ENCODE measurements at places on chromosomes 1 and 21.

GRCh38 chr1:67700220-67700619 lies 15.2 kb downstream of the GADD45A start:
- DNase-seq, result no peak

GRCh38 chr1:172638885-172639831 lies 19.7 kb upstream of the FASLG start:
- peak; percentile 58 for DNase-seq

- DNase-seq, result no peak
Measured at GRCh38 chr1:147726168-147726567, 34.2 kb downstream of the GJA5 start.

DNA sequence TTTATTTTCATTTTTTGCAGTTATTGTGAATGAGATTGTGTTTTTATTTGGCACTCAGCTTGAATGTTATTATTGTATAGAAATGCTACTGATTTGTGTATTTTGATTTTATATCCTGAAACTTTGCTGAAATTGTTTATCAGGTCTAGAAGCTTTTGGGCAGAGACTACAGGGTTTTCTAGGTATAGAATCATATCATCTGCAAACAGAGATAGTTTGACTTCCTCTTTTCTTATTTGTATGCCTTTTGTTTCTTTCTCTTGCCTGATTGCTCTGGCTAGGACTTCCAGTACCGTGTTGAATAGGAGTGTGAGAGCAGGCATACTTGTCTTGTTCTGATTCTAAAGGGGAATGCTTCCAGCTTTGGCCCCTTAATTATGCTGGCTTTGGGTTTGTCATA lies 27.3 kb downstream of the ZNF691 start:
- DNase-seq, result no peak

DNA sequence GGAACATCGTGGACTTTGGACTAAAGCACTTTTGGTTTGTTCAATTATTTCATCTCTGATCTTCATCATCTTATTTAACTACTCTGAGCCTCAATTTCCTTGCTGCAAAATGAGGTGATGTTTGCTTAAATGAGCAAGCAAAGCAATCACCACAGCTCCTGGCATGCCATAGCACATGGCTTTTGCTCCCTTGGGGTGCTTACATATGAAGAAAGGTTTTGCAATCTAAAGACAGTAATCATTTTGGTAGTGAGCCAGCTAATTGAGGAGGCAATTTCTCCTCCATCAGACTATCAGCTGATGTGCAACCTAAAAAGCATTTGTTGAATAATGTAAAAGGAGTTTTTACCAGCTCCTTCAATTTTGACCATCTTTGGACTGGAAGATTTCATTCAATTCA lies 68.8 kb upstream of the KCNJ15 start:
- no peak for DNase-seq

- no peak for DNase-seq
Measured at GRCh38 chr1:27563341-27563590, 40.7 kb downstream of the AHDC1 start.

DNA sequence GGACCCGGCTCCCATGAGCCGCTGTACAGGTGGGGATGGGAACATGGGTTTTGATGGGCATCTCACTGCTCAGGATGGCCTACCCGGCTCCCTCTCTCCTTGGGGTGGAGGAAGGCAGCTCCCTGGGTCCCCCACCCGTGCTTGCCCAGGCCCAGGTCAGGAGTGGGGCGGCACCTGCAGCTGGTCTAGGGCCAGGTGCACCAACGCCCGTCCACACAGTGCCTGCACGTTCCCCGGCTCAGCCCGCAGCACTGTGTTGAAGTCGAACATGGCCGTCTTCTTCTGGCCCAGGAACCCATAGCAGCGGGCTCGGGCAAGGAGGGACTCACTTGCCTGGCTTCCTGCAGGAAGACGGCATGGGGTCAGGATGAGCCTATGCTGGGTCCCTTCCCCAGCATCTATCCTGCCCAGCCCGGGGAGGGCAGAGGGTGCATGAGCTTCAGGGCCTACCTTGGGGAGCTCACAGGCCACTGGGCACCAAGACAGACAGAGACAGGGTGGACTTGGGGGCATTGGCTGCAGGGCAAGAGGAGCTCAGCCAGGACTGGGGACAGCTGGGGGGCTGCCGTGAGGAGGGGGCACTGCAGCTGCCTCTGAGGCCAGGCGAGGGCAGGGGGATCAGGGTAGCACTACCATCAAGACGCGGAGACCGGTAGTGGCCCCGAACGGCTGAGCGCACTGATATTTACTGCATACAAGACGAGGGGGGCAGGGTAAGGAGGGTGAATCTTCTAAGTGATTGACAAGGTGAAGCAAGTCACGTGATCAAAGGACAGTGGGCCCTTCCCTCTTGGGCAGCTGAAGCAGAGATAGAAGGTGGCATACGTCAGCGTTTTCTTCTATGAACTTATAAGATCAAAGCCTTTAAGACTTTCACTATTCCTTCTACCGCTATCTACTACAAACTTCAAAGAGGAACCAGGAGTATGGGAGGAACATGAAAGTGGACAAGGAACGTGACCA lies 17.8 kb downstream of the TTC34 start:
- DNase-seq, result no peak

DNA sequence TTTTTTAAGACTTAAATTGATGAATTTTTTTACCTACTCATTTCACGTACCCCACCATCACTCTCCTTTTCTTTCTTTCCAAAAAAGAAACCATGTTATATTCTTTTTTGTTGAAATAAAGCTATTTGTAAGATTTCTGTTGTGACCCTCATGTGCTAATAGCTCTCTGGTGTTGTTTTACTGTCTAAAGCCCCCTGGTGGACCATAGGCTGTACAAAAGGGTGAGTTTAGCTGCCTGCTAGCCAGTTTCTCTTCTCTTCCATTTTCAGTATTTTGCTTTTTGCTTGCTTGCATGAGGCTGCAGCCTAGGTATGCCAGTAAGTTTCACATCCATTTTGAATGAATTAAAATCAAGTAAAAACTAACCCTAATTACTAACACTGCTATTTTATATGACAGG lies 15.6 kb upstream of the VAMP3 start:
- no peak for DNase-seq

GRCh38 chr1:187270256-187270655 lies 441.5 kb downstream of the PLA2G4A start:
- no peak for DNase-seq

DNA sequence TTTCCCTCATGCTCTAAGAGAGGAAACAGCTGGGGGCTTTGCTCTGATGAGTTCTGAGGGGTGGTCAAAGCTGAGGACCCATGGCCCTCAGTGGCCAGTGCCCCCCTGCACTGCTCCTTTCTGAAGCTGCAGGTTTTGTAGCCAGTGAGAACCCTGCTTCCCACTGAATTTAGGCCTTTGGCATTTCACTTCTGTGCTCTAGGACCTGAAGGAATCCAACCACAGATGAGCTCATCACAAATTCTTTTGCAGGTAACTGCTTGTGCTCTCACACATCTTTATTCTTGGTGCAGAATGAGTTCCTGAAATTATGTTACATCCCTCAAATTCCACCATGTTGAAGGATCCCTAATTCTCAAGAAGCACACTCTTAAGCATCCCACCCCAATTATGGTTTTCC lies 248.7 kb upstream of the IRF2BP2 start:
- no peak for DNase-seq

- DNase-seq, result peak; percentile 62
Measured at GRCh38 chr1:12179111-12179519, 12.3 kb downstream of the TNFRSF1B start.

DNA sequence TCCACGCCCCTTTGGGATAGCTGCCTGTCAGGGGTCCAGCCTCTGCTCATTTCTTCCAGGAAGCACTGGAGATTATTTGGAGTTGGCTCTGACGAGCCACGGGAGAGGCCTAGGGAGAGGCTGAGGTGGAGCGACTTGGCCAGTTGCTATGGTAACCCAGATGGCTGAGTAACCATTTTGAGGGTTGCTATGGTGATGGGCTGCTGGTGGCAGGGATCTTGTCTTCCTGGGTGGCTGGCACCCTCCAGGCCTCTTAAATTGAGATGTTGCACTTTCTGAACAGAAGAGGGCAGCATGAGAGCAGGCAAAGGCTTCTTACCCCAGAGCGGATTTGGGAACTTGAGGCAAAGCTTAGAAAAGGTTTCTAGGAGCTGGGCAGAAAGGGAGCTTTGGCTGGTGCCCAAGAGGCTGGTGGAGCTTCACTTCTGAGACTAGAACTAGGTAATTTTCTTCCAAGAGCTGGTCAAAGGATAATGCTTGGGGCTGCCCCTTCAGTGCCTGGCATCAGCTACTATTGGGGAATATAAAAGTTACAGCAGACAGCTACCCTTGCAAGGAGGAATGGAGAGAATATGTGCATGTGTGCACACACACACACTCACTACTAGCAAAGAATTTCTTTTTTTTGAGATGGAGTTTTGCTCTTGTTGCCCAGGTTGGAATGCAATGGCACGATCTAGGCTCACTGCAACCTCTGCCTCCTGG lies 72.5 kb downstream of the NDUFS5 start:
- no peak for DNase-seq

DNA sequence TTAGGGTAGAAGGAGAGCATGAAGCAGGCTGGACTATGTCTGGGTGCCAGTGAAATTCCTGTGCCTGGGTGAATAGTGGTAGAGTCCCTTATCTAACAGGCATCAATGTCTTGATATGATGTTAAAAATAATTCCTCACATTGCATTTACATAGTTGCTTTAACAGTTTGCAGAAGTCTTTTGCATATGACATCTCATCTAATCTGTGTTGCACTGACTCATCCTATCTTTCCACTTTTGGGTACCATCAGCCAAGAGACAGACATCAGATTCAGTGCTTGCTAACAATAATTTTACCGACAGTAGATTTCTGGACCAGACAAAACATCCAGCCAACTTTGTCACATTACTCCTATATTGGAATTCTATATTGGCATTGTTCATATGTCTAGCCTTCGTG lies 92.5 kb downstream of the WDR64 start:
- DNase-seq, result no peak

DNA sequence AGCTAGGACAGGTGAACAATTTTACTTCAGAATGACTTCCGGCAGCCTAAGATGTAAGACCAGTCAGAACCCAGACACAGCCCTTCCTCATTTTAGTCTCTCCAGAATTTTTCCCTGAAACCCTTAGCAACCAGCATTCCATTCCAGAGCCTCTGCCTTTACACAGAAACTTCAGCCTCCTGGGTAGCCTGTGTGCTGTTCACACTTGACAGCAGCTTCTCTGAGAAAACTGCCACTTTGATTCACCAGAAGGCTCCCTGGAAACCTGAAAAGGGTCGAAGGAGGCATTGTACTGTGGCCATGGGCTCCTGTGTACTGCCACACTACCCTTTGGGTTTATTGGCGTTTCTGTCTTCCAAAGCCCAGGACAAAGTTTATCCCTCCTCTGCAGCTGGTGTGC lies 17.4 kb downstream of the HYI start:
- no peak for DNase-seq

- DNase-seq, result no peak
Measured at GRCh38 chr1:193973428-193973827, 787.0 kb upstream of the B3GALT2 start.

All from activated T-helper 1 cell treated with anti-CD3 and anti-CD28 coated beads, Interleukin-2, amount 50 U/mL, for 16 hours (primary cell).